T-helper 17 cell (primary cell): ENCODE measurements at places on chromosomes 3 and 15. TPM values are rescaled to one million over a fixed set of nuclear protein-coding genes. Genes with fewer than 3 reads are reported as not detected.

ADAMTSL3 gene
- total RNA-seq: not detected

UTS2B gene
- not detected for total RNA-seq

CCR9 gene
- 4.7 TPM for total RNA-seq

LMAN1L gene
- 0.91 TPM for total RNA-seq

CASR gene
- total RNA-seq: 1.3 TPM

BCHE gene
- not detected for total RNA-seq

DISP2 gene
- 0.03 TPM for total RNA-seq

SCAP gene
- total RNA-seq: 78.5 TPM

CTXN2 gene
- total RNA-seq: not detected
